ENCODE measurements at places on chromosomes 7 and 10.
A peak's percentile ranks its signal among the peaks of the same experiment; 100 is the strongest.

DNA sequence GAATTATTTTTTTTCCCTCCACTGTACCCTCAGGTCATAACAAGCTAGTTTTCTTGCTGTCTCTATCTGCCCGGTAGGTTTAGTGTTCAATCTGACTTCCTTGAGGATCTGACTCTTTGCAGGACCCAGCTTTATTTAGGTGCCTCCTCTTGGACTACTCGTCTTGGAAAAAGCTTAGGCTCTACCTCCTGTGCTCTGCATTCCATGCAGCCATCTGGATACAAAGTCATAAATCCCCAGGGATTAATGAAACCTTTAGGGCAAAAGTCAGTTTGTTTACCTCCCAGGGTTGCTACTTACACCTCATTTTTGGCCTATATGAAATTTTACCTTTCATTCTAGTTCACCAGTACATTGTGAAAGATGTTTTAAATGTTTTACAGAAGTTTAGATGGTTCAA, 8.0 kb downstream of the STAG3 start:
- DNase-seq, result no peak

DNA sequence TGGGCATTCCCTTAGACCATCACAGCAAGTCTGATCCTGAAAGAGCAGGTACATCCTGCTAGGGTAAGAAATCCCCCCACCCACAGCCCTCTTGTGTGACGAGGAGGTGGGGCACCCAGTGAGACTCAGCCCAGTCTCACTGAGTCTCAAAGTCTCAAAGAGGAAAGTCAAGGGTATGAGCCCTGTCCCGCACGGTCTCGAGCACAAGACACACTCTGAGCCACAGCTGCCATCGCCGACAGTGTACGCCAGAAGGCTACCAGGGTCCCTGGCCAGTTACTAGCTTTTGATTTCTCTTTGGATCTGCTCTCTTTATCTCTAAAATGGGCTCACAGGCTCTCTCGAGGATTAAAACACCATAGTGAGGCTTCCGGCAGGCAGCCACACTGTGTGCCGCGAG, 190.2 kb downstream of the TNS3 start:
- no peak for DNase-seq

- no peak for DNase-seq
Measured at GRCh38 chr10:80670774-80671173, 133.1 kb downstream of the SH2D4B start.

GRCh38 chr10:122121059-122121458, 132.1 kb downstream of the TACC2 start:
- no peak for DNase-seq

DNA sequence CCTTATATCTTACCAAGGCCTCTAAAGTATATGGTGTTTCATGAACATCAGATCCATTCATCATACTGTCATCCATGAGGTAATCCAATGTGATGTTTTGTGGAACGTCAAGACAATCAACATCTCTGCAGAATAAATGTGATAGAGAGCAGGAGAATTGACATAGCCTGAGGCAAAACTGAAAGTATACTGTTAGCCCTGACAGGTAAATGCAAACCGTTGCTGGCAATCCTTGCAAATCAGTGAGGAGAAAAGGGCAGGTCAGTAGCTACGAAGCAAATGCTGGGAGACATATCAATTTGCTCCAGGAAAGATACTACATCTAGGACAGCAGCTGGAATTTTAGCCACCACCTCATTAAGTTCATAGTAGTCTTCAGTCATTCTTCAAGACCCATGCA, 4.5 kb upstream of the CCDC3 start:
- no peak for DNase-seq

DNA sequence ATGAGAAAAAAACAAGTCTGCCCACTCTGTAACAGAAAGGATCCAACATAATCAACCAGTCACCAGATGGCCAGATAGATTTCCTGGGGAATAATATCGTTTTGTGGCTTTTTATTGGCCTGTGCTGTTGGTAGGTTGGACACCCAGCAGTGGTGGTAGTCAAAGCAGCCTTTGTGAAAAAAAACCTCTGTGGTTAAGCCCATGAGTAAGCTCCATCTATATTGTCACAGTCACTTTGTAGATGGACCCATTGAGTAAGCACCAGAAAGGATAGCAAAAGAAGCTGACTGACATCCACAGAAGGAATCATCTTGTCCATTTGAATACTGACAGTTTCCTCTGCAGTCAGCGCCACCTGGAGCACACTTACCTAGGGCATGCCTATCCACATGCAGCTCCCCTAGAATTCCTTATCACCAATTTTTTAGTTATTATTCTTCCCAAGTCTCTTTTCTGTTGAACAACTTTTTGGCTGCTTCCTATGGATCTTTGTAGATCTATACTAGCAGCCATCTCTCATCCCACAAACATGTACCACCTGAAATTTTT, 96.9 kb downstream of the IQUB start:
- no peak for DNase-seq

DNA sequence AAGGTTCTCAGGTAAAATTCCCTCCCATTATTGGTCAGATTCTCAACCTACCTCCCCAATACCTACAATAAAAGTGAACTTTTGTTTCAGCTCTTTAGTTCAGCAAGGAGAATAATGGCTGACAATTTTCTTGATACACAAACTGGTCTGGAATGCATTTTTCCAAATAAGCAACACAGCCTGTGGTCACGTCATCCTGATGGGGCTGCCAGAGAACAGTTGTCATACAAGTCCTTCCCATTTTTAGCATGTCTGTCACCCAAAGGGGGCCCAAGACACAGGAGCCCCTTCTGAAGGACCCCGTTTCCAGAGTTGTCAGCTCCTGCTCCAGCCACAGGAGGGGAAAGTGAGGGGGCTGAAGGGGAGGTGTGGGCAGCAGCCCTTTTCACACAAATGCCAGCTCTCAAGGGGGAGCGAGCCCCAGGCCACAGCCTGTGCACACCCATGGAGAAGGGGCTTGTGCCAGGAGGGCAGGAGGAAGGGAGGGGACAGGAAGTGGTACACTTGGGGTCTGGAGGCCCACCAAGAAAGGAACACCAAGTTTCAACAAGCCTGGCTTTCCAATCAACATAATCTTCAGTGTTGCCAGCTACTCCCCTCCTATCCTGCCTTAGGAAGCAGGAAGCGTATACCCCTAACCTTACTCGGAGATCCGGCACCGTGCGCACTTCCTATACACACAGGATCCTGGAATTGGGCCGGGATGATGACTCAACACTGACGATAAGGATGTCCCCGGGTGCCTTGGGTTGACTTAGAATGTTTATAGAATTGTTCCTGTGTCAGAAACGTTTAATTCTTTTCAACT, 43.4 kb upstream of the PDLIM1 start:
- DNase-seq, result peak; percentile 95

DNA sequence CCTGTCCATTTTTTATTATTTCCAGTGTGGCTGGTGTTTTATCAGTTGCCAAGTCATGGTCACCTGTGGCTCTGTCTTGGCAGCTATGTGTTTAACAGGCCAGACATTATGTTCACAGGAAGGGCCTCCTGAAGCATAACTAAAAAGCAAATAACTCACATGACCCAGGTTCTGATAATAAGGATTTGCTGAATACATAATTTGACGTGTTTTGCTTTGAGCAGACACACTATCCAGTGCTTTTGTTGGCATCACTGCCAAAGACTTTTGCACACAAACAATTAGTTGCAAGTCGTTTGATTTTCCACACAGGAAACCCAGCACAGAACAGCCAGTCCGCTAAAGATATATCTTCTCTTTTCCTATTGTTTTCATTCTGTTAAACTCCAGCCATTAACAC, 173.6 kb downstream of the ARL4A start:
- DNase-seq, result no peak

GRCh38 chr7:81457852-81458522, 311.9 kb downstream of the HGF start:
- no peak for DNase-seq

DNA sequence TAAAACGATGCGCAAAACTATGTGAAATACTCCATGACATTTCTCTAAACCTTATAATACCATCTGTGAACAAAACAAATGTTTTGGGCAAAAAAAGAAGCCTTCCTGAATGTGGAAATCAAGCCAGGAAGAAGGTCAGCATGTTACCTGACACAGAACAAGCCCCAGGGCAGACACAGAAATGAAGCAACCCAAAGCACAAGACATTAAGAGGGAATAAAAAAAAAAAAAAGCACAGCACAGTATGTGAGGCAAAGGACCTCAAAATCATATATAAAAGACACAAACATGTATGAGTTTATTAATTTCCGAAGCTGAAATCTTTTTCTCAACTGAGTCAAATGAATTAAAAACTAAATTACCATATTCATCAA, 161.8 kb downstream of the SKIDA1 start:
- DNase-seq, result no peak

Data from brain microvascular endothelial cell (primary cell).